ENCODE measurements at places on chromosomes 11 and 22. TPM values are rescaled to one million over a fixed set of nuclear protein-coding genes. Genes with fewer than 3 reads are reported as not detected.

The UCP3 gene
- total RNA-seq: 0.22 TPM

The KRTAP5-5 gene
- not detected for total RNA-seq

The SLC35E4 gene
- 0.15 TPM for total RNA-seq

The SCARF2 gene
- 1.4 TPM for total RNA-seq

The CSF2RB gene
- not detected for total RNA-seq

The OVCH2 gene
- total RNA-seq: not detected

DNA sequence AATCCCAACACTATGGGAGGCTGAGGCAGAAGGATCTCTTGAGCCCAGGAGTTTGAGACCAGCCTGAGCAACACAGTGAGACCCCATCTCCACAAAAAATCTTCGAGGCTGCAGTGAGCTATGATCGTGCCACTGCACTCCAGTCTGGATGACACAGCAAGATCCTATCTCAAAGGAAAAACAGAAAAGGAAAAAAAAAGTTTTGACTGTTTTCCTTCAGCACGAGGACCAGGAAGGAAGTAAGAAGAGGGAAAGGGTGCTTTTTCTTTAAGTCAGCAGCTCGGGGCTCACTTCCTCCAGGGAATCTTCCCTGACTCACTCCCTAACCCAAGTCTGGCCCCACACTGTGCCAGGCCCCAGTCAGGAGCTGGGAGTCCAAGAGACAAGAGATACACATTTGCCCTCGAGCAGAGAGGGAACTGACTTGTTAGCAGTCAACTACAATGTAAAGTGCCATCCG lies 14.2 kb downstream of the ARRB1 start:
- no peak for DNase-seq

DNA sequence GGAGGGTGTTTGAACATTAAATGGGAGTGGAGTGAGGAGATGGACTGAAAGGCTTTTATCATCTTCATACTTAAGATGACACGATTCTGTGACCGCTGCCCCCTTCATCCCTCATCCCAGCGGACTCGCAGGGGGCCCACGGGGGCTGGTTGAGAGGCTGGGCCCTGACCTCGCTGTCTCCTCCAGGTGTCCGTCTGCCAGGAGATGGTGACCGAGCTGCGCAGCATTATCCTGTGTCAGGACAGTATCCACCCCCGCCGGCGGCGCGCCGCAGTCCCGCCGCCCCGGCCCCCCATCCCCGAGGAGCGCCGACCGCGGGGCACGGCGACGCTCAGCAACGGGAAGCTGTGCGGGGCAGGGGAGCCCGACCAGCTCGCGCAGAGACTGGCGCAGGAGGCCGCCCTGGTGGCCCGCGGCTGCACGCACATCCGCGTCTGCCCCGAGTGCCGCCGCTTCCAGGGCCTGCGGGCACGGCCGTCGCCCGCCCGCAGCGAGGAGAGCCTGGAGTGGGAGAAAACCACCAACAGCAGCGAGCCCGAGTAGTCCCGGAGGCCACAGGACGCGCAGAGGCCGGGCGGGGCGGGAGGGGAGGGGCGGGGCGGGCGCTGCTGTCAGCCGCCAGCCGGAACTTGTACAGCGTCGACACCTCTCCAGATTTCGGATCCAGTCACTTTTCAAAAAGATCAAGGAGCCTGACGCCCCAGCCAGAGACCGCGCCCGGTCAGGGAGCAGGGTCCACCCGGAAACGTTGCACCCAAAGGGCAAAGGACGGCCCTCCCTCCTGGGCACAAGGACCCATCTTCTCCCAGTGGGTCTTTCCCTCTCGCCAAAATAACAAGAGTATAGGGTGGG lies 38.0 kb upstream of the TBCEL start:
- DNase-seq: peak; percentile 15

DNA sequence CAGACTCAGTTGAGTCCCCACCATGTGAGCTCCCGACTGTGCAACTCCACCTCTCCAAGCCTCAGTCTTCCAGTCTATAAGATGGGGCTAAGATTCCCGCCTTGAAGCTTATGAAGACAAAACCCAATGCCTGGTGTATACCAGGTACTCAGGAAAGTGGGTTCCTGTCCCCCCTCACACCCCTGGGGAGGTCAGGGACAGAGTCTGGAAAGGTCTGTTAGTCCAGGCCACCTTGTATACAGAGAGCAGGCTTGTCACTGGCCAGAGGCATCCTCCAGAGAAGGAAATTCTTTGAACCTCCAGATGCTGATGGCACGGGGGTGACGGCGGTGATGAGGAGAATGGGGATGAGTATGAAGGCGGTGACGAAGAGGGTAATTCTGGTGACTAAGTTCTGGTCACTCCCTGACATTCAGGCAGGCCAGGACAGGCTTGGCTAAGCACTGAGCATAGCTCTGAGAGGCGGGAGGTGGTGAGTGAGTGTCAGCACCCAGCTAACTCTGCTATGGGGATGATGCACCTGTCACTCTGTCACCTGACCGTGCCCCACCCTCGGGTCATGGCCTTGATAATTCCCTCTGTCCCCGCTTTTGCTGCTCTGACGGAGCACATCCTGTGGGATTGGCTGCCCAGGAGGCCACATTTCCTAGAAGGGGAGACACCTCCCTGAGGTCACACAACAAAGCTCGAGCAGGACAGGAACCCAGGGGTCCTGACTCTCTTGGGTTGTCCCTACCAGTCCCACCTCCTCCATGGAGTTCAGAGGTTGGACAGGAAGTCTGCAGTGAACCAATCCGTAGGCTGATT lies 30.9 kb upstream of the CSNK1E start:
- no peak for DNase-seq

DNA sequence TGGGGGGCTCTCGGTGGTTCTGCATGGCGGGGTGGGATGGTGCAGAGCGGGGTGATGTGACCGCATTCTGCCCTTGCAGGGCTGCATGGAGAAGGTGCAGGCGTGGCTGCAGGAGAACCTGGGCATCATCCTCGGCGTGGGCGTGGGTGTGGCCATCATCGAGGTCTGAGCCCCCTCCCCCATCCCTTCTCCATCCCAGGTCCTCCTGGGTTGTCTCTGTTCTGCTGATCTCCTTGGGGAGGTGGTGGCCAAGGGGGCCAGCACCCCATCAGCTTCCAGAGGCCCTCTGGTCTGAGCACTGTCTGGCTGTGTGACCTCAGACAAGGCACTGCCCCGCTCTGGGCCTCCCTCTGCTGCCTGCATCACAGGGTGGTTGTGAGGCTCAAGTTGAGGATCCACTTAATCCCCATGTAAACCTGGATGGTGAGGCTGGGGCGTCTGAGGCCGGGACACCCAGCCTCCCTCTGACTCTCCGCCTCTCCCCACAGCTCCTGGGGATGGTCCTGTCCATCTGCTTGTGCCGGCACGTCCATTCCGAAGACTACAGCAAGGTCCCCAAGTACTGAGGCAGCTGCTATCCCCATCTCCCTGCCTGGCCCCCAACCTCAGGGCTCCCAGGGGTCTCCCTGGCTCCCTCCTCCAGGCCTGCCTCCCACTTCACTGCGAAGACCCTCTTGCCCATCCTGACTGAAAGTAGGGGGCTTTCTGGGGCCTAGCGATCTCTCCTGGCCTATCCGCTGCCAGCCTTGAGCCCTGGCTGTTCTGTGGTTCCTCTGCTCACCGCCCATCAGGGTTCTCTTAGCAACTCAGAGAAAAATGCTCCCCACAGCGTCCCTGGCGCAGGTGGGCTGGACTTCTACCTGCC lies 53.3 kb downstream of the CD82 start:
- no peak for DNase-seq

DNA sequence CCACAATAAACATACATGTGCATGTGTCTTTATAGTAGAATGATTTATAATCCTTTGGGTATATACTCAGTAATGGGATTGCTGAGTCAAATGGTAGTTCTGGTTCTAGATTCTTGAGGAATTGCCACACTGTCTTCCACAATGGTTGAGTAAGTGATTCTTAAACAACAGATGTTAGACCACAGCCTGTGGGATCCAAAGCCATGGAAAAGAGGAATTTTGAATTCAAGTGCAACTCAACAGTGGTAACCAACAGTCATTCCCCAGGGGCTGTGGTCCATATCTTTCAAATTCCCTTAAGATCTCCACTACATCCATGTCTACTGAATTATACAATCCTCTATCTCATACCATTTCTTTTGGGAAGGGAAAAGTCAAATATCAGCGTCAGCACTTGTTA lies 321.5 kb downstream of the LARGE1 start:
- DNase-seq: no peak

DNA sequence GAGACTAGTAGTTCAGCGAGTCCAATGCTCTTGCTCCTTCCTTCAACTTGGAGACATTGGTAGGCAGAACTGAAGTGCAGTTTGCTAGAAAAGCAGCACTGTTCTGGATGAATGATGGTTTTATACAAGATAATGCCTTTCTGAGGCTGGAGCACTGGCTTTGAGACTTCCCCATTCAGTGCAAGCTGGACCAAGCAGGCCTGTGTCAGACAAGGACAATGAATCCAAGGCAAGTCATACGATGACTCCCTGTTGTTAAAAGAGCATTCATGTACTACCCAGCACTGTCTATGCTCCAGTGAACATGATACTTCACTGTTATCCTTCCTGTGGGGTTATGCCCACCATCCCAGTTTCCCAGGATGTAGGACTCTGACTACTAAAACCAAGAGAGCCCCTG lies 242.3 kb upstream of the RAG2 start:
- DNase-seq: no peak

DNA sequence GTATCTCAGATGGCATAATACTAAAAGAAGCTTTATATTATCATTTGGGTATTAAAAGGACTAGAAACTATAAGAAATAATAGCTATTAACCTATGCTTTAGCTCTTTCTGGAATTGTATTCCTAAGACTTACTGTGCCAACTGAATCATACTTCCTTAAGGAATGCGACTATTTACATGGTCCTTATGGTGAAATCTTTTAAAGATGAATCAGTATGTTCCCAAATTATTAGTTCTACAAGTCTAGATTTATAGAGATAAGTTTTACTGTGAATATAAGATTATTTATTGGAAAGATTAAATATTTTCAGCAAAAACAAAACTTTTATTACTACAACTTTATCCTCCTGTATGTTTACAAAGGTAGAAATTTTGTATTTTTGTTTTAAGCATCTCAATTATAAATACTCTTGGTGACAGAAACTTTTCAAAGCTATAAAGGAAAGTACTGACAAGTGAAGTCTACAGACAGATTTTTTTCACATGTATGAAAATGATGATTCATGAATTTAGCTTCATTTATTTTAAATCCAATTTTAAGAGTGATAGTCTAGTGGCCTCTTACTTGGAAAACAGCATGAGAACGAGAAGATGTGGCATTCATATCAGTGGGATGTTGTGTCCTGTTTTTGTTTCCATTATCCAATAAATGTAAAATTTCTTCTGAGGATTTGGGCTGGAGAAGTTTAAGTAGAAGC lies 17.8 kb downstream of the KIF18A start:
- no peak for DNase-seq

GRCh38 chr11:831118-831864 lies 1.5 kb upstream of the CD151 start:
- no peak for DNase-seq

- DNase-seq: no peak
Measured at GRCh38 chr11:20351136-20351535, 12.4 kb upstream of the HTATIP2 start.

DNA sequence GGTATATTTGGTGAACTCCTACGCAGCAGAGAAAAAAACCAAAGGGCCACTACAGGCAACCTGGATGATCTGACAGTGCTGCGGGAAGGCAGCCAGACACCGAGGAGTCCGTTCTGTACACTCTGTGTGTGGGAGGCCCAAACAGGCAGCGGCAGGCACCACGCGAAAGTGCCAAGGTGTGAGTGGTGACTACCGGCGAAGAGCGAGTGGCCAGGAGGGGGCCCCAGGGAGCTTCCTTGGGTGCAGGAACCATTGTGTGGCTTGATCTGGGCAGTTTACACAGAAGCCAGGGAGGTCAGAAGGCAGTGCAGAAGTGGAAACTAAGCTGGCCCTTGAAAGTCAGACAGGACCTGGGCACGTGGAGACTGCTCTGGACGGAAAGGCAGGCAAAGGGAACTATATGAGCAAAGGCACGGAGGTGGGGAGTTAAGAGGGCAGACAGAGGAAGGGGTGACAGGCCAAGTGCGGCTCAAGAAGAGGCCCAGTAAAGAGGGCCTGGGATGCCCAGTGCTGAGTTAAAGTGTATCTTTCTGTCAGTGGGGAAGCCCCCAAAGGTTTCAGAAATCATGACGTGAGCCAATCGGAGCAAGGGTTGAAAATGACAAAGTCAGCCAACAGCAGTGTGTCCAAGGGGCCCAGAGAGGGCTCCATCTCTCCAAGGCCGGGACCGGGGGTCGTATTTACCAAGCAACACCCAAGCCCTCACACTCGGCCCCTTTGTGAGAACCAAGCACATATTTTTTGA lies 10.6 kb downstream of the TMEM184B start:
- peak; percentile 54 for DNase-seq

GRCh38 chr11:102610200-102610599 lies 14.9 kb downstream of the MMP20 start:
- no peak for DNase-seq

- DNase-seq: no peak
Measured at GRCh38 chr22:47304191-47304831, 541.9 kb downstream of the TBC1D22A start.

DNA sequence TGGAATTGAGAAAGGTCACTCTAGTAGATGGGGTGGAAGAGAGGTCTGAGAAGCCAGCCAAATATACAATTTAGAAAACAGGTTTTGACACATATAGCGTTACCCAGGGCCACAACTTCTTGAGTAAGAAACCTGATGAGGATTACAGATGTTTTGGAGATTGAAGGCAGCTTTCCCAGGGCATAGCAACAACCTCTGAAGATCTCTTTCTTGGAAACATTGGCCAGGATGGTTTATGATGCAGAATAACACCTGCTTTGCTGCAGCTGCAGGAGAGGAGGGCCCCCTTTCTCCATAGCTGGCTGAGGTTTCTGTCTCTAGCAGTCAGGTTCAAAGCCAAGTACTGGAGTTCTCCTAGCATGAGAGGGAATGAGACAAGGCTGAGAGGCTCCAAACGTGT lies 75.1 kb upstream of the NUP50 start:
- DNase-seq: no peak

- DNase-seq: no peak
Measured at GRCh38 chr11:117428186-117428855, 100.7 kb downstream of the CEP164 start.

- no peak for DNase-seq
Measured at GRCh38 chr11:128845334-128845780, 21.7 kb downstream of the KCNJ1 start.

GRCh38 chr11:74673693-74674360 lies 57.4 kb downstream of the CHRDL2 start:
- no peak for DNase-seq

GRCh38 chr11:12802418-12803085 lies 128.3 kb downstream of the TEAD1 start:
- DNase-seq: peak; percentile 99

DNA sequence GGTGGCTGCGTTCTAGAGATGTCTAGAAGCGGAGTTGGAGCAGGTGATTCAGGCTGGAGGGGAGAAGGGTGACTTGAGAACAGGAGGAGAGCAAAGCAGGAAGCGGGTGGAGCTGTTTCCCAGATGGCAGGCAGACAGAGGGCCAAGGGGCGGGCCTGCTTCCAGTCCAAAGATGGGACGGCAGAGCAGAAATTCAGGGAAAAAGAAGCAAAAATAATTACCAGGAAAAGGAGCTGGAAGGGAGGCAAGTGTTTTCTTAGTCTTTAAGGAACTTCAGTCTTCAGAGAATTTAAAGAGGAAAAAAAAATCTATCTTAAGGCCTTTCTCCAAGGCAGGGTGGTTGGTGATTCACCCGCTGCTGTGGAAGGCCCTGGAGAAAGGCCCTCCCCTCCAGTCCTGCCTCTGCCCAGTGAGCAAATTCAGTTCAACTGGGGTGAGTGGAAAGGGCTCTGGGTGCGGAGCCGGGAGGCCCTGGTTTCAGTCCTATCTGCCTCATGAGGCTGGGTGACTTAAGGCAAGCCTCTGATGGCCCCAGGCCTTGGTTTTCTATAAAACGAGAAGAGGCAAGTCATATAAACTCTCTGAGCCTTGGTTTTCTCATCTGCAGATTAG lies 4.5 kb upstream of the CREB3L1 start:
- no peak for DNase-seq

All from HepG2 (cell line).